ENCODE measurements at places on chromosomes 2 and 18.

DNA sequence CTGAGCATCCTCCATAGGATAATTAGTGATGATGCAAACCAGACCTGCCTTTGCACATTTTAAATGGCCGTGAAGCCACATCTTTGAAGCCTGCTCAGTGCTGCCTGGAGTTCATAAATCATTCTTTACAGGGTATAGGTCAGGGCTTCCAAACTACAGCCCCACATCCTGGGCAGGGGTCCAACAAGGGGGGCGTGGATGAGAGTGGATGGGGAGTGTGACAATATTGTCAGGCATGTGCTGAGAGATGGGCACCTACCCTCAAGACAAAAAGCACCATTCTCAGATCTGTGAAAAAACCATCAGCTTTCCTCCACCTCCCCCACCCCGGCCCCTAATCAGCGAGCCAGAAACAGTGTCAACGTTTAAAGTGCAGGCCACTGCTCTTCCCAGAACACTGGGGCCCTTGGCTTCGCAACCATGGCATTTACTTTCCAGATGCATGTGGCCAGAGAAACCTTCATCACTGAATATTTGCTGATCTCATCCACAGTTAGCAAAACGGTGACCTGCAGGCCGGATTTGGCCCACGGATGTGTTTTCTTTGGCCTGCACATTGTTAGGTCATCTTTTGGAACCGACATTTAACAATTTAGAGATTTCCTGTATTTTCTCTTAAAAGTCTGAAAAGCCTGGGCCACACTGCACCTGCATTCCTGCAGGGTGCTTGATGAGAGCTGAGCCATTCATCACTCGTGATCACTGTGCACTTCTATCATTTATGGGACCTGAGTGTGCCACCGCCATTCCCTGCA is 130.7 kb downstream of the ANKRD44 start:
- DNase-seq, result peak; percentile 76

GRCh38 chr2:200136655-200137054 is 169.8 kb upstream of the SPATS2L start:
- DNase-seq, result no peak

GRCh38 chr2:227973241-227973640 is 101.8 kb downstream of the DAW1 start:
- DNase-seq, result no peak

- DNase-seq, result no peak
Measured at GRCh38 chr2:128812183-128812940, 493.7 kb upstream of the HS6ST1 start.

GRCh38 chr2:174591740-174592139 is 5.9 kb downstream of the WIPF1 start:
- no peak for DNase-seq

Measured in M059J (cell line).